ENCODE measurements at places on chromosomes 12 and 14.
A peak's percentile ranks its signal among the peaks of the same experiment; 100 is the strongest.

- DNase-seq, result no peak
These were observed 57.0 kb upstream of the FBRSL1 start for GRCh38 chr12:132432721-132433577.

DNA sequence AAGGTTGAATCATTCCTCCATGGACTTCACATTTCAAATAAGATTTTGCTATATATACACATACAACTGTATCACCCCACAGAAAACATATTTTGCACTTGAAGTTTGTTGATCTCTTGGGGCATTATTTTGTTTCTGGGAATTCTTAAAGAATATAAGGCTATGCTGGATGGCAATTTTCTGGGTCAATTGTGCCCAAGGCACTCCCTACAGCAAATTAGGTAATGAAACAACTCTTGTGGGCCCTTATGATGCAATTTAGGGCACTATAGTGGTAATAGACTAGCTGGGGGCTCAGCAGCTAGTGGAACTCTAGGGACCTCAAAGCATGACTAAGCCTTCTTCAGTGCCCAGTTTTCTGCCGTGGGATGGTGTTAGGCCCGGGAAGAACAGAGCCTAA lies 444.4 kb downstream of the NRXN3 start:
- DNase-seq, result no peak

DNA sequence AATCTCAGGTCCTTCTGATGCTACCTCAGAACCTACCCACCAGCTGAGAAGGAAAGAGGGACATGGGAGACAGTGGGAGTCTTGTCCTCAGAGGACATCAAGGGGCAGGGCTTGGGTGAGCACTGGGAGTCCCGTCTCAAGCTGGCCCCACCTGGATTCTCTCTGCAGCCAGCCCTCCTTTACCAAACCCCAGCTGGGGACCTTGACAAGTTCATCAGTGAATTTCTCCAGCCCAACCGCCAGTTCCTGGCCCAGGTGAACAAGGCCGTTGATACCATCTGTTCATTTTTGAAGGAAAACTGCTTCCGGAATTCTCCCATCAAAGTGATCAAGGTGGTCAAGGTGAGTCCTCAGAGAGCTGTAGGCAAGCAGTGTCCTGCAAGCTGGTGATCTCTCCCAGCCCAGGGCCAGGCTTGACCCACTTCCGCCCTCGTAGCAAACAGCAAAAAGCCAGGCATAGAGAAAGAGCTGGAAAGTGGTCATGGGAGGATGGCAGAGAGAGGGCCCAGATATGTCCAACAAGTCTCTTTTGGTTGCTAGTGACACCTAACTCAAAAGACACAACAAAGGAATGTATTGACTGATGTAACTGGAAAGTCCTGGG lies 14.2 kb upstream of the OAS2 start:
- no peak for DNase-seq

- no peak for DNase-seq
These were observed 1313.9 kb downstream of the TMEM121 start for GRCh38 chr14:106840258-106840657.

DNA sequence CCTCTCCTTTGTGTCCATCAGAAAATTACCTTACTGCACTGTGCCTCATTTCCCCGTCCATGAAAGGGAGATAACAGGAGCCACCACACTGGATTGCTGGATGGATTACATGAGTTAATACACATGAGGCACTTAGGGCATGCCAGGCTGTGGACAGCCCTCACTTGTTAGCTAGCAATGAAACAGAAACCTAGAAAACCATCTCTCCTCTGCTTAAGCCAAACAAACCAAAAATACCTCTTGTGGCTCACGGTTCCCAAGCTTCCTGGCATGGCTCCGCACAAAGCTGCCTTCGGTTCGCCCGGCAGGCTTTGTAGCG lies 660 bp upstream of the HCFC2 start:
- DNase-seq, result no peak

DNA sequence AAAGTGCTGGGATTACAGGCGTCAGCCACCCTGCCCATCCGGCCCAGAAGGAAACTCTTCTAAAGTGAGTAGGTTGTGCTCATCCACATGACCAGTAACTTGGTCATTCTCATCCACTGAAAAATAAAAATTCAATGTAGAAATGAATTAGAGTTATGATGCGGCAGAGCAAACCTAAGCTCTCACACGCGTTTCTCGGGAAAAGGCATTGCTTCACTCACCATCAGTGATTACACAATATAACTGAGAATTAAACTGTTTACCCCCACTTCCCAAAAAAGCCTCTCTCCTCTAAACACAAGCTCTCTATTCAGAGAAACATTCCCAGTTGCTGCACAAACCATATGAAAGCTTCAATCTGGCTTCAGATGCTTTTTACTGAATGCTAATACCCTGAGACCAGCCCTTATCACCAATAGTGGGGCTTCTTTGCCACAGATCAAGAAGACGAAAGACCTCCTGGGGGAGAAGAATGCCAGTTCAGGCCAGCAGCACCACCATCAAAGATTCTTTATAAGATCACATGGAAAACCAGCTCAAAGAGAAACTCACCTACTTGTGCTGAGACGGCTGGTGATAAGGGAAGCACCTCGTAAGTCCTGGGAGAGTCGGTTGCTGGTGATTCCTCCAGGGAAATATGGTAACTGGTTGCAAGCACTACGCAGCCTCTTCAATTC lies 121.5 kb upstream of the SFSWAP start:
- DNase-seq, result no peak

GRCh38 chr14:96158735-96159134 lies 45.9 kb upstream of the BDKRB2 start:
- DNase-seq, result no peak

GRCh38 chr14:98958632-98959031 lies 313.4 kb downstream of the BCL11B start:
- no peak for DNase-seq

- DNase-seq, result no peak
These were observed 144.7 kb upstream of the FUT8 start for GRCh38 chr14:65267856-65268255.

- DNase-seq, result peak; percentile 52
These were observed 3.1 kb downstream of the C14orf39 start for GRCh38 chr14:60482743-60483142.

DNA sequence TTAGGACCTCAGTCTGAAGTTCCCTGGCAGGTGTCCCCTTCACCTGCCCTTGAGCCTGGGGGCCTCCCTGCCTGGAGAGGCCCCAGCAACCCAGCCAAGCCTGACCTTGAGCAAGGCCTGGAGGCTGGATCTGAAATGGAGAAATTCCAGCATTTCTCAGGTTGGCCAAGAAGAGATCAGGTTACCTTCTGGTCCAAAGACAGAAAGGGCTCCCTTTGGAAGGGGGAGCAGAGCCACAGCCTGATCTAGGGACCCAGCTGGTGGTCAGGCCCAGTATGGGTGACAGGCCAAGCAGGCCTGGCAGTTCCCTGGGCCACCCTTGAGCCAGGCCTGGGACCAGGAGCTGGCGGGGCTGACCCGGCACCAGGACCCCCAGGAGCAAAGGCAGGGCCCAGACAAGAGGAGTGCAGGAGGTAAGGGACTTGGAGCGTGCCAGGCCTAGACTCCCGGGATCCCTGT lies 82.8 kb downstream of the TNFAIP2 start:
- DNase-seq, result no peak

DNA sequence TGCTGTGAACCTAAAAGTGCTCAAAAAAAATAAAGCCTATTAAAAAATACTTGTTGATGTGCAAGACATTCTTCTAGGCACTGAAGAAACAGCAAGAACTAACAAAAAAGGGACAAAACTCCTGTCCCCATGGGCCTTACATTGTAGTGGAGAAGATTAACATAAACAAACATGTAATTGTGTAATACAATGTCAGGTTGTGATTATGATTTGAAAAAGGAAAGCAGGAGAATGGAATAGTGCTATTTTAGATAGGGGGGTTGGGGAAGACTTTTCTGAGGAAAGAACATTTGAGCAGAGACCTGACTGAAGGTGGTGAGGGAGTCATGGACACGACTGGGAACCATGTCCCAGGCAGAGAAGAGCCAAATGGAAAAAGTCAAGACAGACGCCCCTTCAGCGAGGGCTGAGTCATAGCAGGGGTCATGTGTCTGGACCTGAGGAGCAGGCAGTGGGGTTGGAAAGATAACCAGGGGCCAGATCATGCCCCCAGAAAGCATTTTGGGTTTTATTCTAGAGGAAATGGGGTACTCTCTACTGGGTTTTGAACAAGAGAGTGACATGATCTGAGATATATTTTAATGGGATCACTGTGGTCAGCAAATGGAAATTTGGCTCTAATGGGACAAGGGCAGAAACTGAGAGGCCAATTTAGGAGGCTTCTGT lies 19.4 kb upstream of the IFNG start:
- DNase-seq, result no peak

DNA sequence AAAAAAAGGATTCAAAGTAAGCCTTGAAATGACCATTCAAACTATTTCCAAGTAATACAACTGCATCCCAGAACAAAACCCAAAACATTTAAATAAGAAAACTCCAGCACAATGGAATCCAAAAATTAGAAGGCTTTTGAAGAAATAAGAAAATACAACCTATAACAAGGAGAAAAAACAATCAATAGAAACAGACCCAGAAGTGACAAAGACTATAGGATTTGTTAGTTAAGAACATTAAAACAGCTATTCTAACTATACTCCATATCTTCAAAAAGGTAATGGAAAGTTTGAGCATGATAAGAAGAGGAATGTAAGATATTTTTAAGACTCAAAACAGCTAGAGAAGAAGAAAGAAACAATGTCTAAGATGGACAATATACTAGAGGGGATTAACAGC lies 39.3 kb upstream of the SRP54 start:
- DNase-seq, result no peak

GRCh38 chr12:67710582-67710981 lies 62.0 kb downstream of the DYRK2 start:
- DNase-seq, result no peak

DNA sequence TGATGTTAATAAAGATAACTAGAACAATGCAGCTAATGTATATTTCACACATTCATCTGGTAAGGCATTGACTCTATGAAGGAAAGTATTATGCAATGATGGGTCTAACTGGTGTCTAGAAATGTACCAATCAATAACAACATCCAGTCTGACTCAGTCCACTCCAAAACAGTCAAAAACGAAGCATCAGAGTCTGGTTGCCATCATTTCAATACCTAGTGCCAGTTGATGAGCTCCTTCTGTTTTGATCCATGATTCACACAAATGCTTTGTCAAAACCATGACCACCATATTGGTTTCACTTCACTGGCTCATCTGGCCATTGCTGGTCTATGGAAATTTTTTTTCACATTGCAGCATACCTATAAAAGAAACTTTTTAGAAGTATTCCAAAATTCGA lies 747.2 kb upstream of the TMEM132C start:
- DNase-seq, result no peak

- no peak for DNase-seq
These were observed 101.7 kb upstream of the ATF7IP start for GRCh38 chr12:14263742-14264141.

GRCh38 chr12:23631786-23632377 lies 317.6 kb downstream of the SOX5 start:
- peak; percentile 4 for DNase-seq

- no peak for DNase-seq
These were observed 14.1 kb upstream of the EVL start for GRCh38 chr14:100051103-100051502.

GRCh38 chr14:24252289-24253124 lies 10.1 kb upstream of the TINF2 start:
- DNase-seq, result no peak

GRCh38 chr12:56134897-56135296 lies 6.8 kb downstream of the ESYT1 start:
- DNase-seq, result no peak

- peak; percentile 62 for DNase-seq
These were observed 53.7 kb downstream of the FBXL14 start for GRCh38 chr12:1540690-1541089.

- no peak for DNase-seq
These were observed 448.4 kb downstream of the MDGA2 start for GRCh38 chr14:47226877-47227520.

DNA sequence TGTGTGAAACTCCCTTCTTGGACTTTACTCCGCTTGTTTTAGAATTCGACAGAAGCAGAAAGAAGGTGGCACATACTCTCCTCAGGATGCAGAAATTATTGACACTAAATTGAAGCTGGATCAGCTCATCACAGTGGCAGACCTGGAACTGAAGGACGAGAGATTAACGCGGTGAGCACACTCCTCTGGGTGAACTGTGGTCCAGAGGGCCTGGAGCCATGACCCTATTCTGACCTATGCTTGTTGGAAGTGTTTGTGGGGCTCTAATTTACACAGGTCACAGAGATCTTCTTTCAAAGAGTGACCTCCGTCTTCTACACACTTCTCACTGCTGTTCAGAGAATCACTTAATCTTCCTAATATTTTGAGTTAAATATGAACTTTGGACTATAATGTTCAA lies 72.5 kb upstream of the MYF6 start:
- no peak for DNase-seq

DNA sequence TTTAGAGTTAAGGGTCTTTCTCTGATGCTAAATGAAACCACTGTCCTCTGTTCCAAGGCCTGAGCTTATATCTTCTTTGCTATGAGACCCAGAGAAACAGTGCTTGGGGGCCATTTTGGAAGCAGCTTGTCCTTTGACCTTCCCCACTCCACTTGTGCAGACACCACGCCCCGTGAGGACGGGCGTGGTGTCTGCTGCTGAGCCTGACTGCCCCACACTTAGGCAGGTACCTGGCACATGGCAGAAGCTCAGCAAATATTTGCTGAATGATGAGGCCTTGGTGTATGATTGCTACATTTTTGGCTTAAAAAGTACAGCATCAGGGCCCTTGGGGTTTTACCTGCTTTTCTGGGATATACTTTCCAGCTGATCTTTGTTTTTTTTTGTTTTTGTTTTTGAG lies 69.9 kb downstream of the RASSF3 start:
- DNase-seq, result peak; percentile 45

DNA sequence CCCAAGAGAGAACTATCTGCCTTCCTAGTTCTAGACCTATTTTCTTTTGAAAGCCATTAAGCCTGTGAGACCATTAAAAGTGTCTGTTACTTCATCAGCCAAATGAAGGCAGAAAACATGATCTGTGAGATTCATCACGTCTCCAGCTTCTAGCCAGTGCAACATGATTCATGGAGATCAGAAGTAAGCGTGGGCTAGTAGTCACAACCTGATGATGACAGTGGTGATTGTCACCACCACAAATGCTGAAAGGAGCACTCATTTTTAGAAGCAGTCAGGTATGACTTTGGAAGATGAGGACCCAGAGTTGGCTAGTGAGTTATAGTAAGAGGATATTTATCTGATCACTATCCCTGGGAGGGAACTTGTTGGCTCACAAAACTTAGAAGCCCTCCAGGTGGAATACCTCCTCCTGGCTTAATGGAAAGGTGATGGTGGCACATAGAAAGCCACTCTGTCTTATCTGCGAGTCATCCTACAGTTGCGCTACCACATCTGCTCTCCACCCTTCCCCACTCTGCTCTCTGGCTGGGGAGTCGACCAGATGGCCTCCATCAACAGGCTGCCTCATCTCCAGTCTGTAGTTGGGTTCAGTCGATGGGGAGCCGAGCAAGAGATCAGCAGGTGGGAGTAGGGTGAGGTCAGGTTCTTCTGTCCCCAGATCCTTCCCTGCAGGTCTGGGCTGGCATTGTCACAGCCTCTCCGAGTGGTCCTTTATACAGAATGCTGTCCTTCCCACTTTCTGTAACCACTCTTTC lies 317.6 kb upstream of the FKBP4 start:
- no peak for DNase-seq

Data from RWPE1 (cell line).